ENCODE measurements at places on chromosomes 13 and 19.

DNA sequence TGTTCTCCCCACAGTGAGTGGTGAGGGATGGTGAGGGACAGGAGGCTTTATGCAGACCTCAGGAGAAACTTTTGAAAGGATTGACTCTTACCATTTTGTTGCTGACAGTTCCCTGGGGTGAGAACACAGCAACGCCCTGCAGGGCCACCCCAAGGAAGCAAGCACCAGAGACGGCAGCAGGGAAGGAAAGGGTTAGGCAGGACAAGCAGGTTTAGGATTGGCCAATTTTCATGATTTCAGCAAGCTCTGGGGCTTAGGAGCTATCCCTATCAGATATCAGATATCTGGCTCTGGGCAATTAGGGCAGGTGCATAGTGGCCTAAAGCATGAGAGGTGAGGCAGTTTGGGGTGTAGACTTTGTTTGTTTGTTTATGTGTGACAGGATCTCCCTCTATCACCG is 87.0 kb upstream of the LSM14A start:
- DNase-seq, result no peak

DNA sequence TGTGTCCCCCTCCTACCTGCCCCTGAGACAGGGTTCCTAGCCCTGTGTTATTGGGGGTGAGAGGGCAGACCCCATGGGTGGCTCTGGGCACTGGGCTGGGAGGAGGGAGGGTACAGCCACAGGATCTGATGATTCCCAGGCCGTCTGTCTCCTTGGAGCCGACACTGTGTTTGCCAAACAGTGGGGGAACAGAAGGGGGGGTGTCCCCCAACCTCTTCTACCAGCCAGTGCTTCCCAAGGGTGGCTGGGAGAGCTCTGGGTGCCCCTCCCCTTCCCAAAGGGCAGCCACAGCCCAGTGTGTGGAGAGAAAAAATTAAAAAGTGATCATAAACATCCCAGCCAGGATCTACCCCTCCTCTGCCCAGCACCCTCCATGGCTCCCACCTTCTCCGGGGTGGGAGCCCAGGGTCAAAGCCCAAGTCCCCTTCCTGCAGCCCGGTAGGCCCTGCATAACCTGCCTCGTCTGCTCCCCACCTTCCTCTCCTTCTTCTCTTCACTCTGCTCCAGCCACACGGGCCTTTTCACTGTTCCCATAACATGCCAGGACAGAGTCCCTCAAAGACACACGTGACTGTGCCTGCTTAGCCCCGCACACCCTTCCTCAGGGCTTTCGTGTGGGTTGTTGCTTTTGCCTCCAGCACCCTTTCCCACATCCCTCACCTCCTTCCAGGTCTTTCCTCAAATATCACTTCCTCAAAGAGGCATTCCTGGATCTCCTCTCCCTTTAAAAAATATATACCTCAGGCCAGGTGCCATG is 1.4 kb upstream of the PLIN4 start:
- DNase-seq, result no peak

GRCh38 chr19:6226444-6227155 is 53.2 kb downstream of the MLLT1 start:
- DNase-seq, result no peak

DNA sequence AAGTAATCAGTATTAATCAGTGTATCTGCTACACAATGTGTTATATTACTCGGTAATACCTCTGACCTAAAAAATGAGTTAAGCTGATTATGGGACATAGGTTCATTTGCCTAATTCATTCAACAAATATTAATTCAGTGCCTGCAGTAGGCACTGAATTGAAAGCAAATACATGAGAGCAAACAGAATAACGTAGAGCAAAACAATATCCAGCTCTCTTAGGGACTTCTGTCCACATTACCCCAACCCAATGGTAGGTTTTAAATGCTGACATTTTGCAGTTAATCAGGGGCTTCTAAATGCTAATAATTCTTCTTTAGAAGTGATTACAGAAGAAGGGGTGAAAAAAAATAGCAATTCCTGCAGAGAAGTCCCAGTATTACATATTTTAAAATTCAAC is 4.9 kb downstream of the RCBTB2 start:
- DNase-seq, result no peak
